ENCODE measurements at places on chromosomes 2 and 18.

DNA sequence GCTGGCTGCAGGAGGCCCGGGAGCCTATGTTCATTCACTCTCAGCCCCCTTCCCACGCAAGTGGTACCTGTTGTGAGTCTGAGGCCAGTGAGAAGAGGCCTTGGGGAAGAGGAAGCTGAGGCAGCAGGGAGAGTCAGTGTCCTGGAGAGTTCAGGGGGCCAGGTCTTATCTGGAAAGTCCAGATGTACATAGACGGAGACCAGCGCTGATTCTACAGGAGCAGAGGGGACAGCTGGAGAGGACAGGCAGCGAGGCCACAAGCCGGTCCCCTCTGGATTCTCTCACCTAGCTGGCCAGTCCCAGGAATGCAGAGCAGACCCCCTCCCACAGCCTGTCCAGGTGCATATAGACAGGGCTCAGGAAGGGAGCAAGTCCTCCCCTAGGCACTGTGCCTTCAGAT is 29.1 kb upstream of the SELENOI start:
- DNase-seq = no peak

DNA sequence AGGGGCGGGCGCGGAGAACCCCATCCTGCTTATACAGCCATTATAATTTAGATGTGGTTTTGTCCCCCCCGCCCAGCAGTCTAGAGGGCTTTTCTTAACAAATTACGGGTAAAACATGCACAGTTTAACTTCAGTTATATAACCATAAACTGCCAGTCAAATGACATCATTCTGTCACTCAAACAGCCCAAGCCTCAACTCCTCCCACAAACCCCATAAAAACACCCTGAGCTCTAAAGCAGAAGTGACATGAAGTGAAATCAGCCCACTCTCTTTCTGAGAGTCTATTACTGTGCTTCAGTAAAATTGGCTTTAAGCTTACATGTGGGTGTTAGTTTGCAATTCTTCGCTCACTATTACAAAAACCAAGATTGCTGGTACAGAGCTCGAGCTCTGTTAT is 705.1 kb upstream of the GCFC2 start:
- DNase-seq = no peak

DNA sequence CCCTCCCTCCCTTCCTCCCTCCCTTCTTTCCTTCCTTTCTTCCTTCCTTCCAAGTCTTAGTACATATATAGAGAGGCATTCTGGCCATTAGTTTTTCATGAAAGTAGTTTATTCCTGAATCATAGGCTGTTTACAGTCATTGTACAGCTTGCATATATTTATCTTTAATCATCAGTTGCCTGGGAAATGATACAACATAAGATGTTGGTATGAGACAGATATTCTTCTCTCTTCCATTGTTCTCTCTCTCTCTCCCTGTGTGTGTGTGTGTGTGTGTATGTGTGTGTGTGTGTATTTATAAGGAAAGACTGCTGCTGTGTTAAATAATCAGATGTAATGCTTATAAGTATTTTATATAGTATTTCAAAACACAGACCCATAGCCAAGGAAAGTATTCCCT is 289.8 kb upstream of the UBE2E3 start:
- DNase-seq = no peak

DNA sequence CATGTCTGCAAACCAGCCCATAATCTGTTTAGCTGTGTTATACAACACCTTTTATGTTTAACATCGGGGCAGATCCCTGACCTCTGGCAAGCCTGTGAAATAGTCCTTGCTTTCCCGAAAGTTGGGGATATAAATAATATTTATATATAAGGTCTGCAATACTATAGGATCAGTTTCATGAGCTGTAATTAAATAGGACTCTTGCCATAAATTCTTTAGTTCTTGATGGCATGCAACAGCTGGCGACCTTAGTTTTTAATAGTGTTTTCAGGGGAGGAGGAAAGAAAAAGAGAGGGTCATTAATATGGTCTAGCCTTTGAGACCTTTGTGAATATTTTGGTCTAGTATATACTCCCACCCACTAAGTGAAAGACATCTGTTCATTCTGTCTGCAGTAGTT is 166.5 kb downstream of the MTX2 start:
- DNase-seq = no peak

GRCh38 chr2:42800981-42801380 is 8.6 kb upstream of the HAAO start:
- no peak for DNase-seq

GRCh38 chr2:132811148-132811915 is 141.3 kb upstream of the LYPD1 start:
- no peak for DNase-seq

GRCh38 chr2:98771721-98772524 is 41.0 kb upstream of the MGAT4A start:
- DNase-seq = peak; percentile 86

- DNase-seq = no peak
Observed at GRCh38 chr2:69741229-69741574, 732 bp upstream of the ANXA4 start.

GRCh38 chr18:9444549-9444948 is 30.8 kb upstream of the RALBP1 start:
- no peak for DNase-seq

DNA sequence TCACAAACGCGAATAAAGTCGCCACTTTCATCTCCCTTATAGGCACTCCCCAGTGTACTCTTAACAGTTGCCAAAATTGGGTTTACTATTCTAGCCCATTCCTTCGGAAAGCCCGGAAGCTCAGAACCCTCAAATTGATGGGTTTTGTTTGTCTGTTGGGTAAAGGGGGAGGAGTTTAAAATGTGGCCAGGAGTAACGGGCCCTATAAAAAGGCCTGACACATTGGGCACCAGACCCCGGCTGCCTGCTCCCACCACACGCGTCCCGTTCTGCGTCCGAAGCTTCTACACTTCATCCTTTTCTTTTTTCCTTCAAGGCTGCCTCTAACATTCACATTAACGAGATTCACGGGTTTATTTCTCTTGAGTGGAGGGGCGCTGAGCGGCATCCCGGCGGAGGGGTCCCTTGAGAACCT is 837 bp downstream of the NHEJ1 start:
- DNase-seq = no peak

DNA sequence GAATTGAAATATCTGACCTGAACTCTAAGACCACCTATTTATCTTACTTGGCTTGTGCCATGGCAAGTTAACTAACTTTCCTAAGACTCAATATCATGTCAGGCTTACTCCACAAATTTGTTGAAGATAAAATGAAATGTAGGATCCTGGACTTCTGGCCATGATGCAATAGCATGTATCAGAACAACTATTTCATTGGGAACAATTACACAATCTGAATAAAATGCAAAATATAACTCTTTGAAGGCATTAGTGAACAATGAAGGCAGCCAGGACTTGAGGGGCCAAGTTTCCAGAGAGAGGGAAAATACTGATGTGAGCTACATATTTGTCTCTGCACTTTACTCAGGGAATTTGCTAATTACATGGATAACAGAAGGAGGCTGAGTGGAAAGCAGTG is 476.5 kb upstream of the ACVR2A start:
- no peak for DNase-seq

DNA sequence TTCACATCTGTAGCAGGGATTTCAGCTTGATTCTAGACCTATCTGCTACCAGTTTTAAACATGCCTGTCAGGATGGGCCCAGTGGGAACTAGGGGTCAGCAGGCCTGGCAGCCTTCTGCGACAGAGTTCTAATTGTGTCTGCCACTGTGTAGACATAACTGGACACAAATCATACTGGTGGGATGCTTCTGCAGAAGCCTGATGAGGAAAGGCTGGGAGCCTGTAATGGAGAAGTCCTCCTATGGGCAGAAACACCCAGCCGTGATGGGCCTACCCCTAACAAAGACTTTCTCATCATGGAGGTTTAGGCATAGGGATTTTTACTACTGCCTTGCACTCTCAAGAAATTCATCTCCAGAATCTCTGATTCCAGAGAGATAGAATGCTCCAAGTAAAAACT is 166.9 kb downstream of the PDE11A start:
- DNase-seq = no peak

GRCh38 chr2:65436824-65437221 is 4.4 kb upstream of the SPRED2 start:
- no peak for DNase-seq

DNA sequence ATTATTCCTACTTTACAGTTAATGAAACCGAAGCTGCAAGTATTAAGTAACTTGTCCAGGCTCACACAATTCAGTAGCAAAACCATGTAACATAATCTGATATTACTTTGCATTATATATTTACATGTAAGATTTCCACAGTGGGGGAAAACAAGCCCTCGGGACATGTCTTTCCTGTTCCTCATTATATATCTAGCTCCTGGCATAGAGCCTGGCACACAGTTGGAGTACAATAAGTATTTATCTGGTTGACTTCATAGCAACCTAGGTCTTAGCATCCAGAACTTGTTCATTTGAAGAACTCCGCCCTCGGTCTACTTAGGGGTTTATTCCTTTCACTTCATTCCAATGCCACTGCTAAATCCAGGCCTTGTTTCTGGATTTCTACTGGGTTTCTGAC is 1.6 kb upstream of the RBM45 start:
- no peak for DNase-seq

- DNase-seq = no peak
Observed at GRCh38 chr18:27713037-27713737, 463.7 kb downstream of the CDH2 start.

DNA sequence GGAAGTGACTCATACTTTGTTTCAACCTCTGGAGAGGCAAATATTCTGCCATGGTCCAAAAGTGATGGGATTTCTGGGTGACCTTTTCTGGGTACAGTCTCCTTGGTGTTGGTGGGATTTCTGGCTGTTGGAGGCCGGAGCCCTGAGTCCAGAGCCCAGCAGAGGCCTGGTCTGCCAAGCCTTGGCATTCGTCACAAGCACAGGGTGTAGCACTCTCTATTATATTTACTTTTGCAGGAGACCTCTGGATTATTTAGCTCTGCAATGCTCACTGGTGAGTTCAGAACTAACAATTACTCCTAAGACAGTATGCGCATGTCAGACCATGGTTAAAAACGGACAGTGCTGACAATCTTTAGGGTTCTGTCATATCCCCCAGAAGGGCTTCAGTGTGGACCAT is 201.6 kb upstream of the TWIST2 start:
- no peak for DNase-seq

DNA sequence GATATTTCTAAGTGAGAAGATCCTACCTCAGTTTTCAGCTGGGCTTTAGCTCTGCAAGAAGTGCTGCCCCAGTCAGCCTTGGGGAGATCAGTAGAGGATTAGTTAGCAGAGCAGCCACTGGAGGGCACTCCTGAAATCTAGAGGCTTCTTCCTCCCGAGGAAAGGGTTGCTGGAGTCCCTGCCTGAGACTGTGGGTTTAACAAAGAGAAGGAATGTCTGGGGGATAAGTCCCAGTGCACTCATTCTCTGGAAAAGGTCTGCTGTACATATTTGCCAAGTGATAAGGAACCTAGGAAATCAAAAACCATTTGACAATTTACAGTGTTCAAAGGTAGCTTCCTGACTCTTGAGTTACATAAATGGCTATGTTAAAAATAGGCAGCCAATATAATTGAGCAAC is 207.2 kb downstream of the SLC8A1 start:
- no peak for DNase-seq

- DNase-seq = no peak
Observed at GRCh38 chr2:9194352-9194751, 12.3 kb upstream of the ASAP2 start.

DNA sequence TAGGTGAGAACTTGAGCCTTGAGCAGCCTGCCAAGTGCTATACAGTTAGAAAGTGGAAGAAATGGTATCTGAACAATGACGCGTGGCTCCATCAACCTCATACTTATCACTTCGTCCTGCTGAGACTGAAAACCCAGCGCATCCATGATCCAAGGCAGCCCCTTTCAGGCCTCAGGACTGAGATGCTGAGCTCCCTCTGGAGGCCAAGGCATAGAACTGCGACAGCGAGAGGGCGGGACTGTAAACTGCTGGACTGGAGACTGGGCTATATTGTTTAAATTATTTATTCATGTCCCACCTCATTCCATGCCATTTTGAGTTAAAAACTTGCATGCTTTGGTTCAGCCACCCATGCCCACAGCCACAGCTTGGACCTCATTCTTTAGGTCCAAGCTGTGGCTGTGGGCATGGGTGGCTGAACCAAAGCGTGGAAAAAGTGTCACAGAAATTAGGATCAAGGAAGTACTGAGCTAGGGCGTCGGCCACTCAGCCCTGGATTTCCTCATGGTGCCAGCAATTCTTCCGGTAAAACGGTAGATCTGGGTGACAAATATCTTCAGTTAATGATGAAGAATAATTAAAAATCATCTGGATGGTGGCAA is 195.5 kb downstream of the L3MBTL4 start:
- DNase-seq = no peak

GRCh38 chr2:64649626-64650025 is 4.1 kb downstream of the SERTAD2 start:
- no peak for DNase-seq

- no peak for DNase-seq
Observed at GRCh38 chr18:36649205-36649604, 179.6 kb downstream of the TPGS2 start.

DNA sequence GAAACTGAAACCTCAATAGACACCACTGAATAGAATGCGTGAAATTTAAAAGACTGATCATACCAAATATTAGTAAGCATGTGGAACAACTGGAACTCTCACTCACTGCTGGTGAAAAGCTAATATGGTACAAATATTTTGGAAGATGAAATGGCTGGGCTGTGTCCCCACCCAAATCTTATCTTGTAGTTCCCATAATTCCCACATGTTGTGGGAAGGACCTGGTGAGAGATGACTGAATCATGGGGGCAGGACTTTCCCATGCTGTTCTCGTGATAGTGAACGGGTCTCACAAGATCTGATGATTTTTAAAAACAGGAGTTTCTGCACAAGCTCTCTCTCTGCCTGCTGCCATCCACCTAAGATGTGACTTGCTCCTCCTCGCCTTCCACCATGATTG is 32.0 kb upstream of the MYCN start:
- no peak for DNase-seq

DNA sequence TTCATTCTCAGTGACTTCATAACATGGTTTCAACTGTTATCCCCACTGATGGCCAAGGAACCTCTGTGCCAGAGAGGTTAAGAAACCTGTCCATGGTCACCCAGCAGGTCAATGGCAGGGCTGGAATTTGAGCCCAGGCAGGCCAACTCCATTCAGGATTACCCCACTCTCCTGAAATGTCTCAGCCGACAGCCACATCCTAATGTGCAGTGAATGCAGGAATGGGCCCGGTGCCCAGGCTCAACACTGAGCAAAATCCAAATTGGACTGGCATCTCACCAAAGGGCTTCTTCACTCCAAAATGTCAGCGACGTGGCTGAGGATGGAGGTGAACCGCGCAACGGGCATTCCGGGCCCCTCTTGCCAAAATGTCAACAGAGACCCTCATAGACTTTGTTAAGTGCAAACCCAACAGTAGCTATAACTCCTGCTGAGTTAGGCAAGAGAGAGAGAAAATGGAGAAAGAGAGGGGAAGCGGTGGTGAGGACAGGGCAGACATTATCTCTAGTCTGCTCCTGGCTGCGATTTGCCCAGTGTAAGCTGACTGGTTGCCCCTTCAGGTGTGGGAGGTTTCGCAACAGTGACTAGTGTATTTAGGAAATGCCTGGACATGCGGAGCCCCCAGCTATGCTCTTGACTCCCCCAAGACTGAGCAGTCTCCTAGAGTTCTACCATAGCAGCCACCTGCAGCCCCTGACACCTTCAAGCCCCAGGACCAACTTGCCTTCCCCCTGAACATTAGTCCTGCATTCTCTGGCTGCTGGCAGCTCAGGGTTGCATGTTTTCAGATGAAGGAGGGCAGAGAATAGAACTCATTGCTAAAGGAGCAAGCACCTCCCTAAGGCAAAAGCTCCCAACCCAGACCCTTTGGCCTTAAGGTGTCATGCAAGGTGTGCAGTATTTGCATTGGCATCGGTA is 167.7 kb downstream of the ANAPC1 start:
- DNase-seq = no peak

- no peak for DNase-seq
Observed at GRCh38 chr18:75016025-75016717, 192.8 kb downstream of the PTGR3 start.

GRCh38 chr18:11487390-11487789 is 122.0 kb upstream of the SLC35G4 start:
- DNase-seq = no peak

All from CD4-positive, alpha-beta memory T cell (primary cell).